Activated T-cell treated with anti-CD3 and anti-CD28 coated beads, Interleukin-2, amount 50 U/mL, for 1 hour (primary cell): ENCODE measurements at places on chromosomes 3 and 15.
A peak's percentile ranks its signal among the peaks of the same experiment; 100 is the strongest.

DNA sequence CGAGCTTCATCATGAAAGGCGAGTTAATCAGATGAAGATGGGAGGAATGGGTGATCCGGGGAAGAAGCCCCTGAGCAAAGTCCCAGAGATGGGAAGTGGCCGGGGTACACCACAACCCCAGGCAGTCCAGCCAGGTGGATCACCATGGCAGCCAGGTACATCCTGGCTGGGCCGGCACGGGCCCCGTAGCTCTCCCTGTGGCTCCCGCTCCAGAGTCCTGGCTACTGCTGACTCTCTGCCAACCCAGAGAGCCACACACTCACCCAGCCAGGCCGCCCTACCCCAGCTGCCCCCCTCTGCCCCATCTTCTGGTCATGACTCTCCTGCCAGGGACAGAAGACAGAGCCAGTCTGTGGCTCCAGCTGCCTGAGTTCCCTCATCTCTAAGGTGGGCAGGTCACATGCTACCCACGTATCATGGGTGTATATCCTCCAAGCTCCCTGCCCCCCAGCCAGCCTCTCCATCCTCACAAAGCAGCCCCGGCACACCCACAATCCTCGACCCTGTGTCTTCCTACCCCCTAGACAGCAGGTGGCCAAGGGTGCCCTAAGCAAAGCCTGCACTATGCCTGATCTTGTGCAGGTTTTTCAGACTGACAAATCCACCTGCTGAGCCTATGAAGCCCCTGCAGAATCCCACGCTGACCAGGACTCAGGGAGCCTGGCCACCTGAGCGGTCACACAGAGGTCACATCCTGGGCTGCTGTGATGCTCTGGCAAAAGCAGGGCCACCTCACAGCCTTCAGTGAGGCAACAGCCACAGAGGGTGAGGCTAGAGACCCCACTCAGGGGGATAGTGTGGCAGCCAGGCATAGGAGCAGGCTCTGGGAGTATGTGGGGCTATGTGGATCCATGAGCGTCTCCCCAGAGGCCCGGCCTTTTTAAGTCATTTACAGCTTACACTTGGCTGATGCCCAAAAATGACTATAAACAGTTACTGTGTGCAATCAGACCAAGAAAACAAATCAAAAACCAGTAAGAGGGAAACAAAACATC lies 13.2 kb downstream of the XXYLT1 start:
- no peak for DNase-seq

DNA sequence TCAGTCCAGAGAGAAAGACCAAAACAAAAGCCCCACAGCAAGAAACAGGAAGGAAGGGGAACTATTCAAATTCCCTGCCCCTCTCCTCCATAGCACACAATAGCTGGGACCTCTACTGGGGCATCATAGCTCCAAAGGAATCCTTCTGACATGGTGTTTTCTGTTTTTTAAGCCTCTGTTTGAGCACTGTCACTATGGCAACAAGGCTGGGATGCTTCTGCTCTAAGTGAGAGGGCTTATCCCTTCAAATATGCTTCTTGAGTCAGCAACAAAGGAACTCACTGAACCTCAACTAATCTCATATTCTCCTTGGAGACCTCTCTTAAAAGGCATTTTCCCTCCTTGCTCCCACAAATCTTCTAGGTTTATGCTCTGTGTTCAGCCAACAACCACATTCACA lies 40.5 kb downstream of the MYLK start:
- DNase-seq, result no peak

DNA sequence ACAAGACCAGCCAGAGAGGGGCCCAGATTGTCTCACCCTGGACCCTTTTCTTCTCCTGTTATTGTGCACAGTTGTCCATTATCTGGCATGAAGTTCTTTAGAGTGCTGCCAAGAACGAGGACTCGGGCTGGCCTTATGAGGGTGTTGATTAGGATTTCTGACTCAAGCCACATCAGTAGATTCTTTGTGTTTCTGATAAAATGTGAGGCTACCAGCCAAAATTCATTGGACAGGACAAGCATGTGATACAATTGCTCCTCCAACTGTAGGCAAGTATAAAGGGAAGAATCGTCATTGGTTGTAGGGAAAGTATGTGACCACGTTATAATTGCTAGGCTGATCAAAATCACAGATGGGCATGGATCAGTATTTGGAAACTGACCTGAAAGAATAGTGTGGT lies 99.2 kb upstream of the TMC3 start:
- DNase-seq, result no peak

- DNase-seq, result no peak
Measured at GRCh38 chr15:49826640-49827234, 205.9 kb downstream of the DTWD1 start.

- DNase-seq, result no peak
Measured at GRCh38 chr15:98418122-98418521, 230.2 kb upstream of the IGF1R start.

GRCh38 chr3:134376385-134376765 lies 2.1 kb upstream of the AMOTL2 start:
- no peak for DNase-seq

DNA sequence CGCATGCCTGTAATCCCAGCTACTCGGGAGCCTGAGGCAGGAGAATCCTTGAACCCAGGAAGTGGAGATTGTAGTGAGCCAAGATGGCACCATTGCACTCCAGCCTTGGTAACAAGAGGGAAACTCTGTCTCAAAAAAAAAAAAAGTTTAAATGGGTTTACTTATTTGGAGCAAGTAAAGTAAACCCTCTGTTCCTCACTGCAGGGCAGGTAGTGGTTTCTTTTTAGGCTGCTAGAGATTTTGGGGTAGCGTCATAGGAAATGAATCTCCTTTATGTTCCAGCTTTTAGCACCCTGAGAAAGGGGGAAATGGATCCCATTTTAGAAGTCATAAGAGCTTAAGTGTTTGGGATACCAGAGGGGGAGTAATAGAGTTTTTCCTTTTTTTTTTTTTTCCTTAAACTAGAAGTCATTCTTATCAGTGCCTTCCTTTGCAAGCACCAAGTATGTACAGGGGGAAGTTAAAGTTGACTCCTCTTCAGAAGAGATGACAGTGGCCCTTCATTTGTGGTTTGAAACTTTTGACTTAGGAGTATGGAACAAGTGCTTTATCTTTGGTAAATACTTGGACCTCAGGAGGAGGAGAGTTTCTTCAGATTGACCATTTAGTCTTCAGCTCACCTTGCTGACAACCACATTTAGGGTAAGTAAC lies 8.0 kb downstream of the PXK start:
- DNase-seq, result no peak

- DNase-seq, result no peak
Measured at GRCh38 chr15:32636410-32636809, 5.1 kb upstream of the SCG5 start.

- DNase-seq, result no peak
Measured at GRCh38 chr3:155745795-155746550, 1.1 kb upstream of the PLCH1 start.

DNA sequence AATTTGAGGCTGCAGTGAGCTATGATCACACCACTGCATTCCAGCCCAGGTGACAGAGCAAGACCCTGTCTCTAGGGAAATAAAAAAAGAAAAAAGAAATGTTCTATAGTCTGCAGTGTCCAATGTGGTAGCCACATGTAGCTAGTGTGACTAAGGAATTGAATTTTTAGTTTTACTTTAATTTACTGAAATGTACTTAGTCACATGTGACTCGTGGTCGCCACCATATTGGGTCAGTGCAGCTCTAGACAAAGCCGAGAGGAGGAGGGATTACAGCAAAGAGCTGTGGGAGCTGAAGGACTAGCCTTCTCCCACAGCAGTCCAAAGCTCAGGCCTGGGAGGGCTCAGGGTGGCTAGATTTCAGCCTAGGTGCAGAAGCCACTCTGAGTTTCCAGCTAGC lies 65.9 kb upstream of the NTRK3 start:
- DNase-seq, result no peak

GRCh38 chr3:157180262-157180661 lies 20.3 kb upstream of the CCNL1 start:
- no peak for DNase-seq

GRCh38 chr3:43692971-43693370 lies 2.2 kb downstream of the ABHD5 start:
- DNase-seq, result no peak

DNA sequence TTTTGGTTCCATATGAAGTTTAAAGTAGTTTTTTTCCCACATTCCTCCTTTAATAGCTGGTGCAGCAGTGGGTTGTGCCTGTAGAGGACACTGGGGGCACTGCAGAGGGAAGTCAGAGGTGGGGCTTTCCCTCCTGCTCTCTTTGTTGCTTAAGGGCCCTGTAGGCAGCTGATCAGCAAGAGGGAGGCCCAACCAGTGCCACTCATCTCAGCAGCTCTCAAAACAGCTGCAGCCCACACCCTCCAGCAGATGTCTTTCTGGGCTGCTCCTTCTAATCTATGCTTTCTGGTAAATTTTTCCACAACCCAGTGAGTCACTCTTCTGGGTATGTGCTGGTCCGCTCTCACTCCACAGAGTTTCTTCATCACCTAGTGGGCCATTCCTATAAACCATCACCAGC lies 263.8 kb downstream of the FEZF2 start:
- no peak for DNase-seq

DNA sequence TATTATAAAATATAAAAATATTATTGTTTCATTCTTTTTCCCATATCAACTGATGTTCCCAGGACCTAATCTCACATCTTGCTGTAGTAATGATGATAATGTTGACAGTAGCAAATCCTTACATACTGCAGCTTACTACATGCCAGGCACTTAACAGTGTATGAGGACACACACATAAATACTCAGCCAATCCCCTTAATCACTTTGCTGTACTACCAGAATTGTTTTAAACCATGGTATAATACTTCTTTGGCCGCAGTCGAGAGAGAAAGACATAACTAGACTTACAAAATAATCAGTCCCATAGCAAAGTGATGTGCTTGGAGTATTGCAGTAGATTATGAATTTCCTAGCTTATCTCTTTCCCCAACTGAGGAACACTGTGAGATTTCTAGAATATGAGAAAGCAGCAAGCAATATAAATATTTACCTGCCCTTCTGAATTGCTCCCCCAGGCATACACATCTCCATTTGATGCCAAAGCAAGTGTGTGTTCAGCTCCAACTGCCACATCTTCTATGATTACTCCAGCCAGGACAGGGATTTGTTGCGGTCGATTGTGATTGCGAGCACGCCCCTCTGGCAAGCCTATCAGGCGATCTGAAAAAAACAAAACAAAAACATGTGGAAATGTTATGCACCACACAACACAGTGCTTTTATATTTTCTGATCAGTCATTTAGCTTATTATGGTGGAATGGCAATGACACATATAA lies 33.0 kb downstream of the FBXL22 start:
- no peak for DNase-seq

- no peak for DNase-seq
Measured at GRCh38 chr15:98755138-98755537, 106.8 kb downstream of the IGF1R start.

GRCh38 chr3:46845860-46846623 lies 17.2 kb downstream of the MYL3 start:
- DNase-seq, result peak; percentile 82

DNA sequence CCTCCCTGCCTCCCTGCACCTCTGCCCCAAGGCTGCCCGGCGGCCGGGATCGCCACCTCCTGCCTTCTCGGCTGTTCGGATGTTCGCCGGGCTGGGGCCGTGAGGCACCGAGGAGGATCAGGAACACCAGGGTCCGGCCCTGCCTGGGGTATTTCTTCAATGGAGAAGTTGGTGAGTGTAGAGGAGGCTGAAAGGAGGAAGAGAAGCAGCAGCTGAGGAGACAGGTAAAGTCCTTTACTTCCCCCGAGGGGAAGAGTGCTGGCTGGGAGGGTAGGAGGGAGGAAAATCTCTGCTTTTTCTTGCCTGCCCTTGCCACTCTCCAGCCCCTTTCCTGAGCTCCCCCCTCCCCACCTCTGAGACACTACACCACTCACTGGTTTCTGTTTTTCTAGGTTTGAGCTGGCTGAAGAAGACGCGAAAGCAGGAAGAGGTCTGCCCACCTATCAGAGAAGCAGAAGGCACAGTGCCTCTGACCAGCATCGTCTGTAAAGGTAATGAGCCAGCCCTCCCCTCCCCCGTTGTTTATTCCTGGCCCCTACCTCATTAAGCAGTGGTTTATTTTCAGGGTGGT lies 519 bp downstream of the ASB7 start:
- no peak for DNase-seq
